ENCODE measurements at places on chromosomes 3 and 15. TPM values are rescaled to one million over a fixed set of nuclear protein-coding genes. Genes with fewer than 3 reads are reported as not detected.

Gene ATP13A4
- polyA plus RNA-seq, result 0.03 TPM

Gene KLF15
- polyA plus RNA-seq, result 0.24 TPM

Gene CSTA
- polyA plus RNA-seq, result 0.16 TPM

DNA sequence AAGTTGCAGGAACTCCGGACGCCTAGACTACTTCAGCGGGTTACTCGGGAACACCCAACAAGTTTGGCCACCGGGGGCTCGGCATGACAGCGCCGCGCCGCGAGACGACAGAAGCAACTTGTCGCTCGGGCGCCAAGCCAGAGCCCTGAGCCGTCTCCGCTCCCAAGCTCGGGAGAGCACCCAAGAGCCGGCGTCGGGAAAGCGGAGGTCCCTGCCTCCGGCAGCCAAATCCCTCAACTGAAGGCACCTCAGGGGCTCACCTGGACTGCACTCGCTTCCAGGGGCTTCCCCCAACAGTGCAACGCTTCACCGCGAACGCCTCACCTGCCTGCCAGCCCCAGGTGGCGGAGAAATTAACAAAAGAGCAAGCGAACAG lies 640 bp downstream of the MB21D2 start:
- DNase-seq, result no peak
- peaks cover 5% of the 10 kb centered on the region for H3K4me1 ChIP-seq
- no peaks in the 10 kb centered on the region for H3K27me3 ChIP-seq
- peak overlapping the region; percentile 79 for H3K4me3 ChIP-seq
- peak overlapping the region; percentile 91 for H3K27ac ChIP-seq

DNA sequence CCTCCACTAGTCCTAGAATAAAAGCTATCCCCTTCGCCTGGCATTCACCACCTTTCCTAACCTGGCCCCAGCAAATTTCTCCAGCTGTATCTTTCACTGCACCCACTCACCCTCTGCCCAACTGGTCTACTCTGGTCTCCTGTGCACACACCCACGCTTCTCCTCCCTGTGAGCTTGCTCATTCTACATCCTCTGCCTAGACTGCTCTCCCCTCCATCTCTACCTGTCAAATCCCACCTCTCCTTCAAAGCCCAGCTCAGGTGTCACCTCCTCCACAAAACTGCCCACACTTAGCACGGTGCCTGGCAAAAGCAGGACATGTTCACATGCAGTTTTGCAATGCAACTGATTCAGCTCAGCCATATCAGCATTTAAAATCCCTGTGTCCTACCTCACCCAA lies 45.8 kb upstream of the NTRK3 start:
- no peaks in the 10 kb centered on the region for H3K4me1 ChIP-seq
- no peak overlapping the region for H3K4me3 ChIP-seq
- no peak for DNase-seq
- no peaks in the 10 kb centered on the region for H3K27me3 ChIP-seq
- no peaks in the 10 kb centered on the region for H3K36me3 ChIP-seq

DNA sequence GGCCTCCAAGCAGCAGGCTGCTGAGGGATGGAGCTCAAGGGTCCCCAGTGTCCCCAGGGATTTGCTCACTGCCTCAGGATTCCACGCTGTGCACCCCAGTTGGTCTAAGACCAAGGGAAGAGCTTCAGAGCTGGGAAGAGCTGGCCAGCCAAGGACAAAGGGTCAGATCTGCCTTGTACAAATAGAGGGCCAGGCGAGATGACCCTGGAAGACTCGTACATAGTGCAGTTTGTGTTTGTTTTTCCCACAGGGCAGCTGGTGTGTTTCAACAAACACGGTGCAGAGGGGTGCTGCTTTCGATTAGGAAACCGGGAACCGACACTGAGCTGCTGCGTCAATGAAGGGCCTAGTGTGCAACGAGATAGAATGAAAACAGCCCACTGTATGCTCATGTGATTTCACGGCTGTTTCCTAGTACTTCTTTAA lies 56.1 kb upstream of the TRPM1 start:
- peaks cover 35% of the 10 kb centered on the region for H3K27me3 ChIP-seq
- no peak overlapping the region for H3K4me3 ChIP-seq
- DNase-seq, result no peak
- H3K27ac ChIP-seq, result no peak overlapping the region
- H3K4me1 ChIP-seq, result no peaks in the 10 kb centered on the region

DNA sequence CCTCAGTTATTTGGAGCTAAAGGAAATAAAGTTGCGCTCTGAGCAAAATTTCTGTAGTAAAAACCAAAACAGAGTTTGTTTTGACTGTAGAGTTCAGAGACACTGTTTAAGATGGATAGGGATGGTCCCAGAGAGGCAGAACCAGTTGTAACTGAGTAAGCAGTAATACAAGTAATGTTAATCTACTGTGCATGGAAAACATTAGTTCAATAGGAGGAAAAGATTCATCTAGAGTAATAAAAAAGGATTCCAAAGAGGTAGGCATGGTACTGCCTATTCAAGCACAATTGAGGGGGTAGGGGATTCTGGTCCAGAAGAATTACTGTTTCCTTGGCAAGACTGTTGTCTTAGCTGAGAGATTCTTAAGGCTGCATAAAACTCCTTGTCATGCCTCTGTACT lies 77.4 kb downstream of the RASA2 start:
- H3K27me3 ChIP-seq, result no peaks in the 10 kb centered on the region
- no peaks in the 10 kb centered on the region for H3K4me1 ChIP-seq
- no peak overlapping the region for H3K27ac ChIP-seq
- H3K36me3 ChIP-seq, result peaks cover 3% of the 10 kb centered on the region

- no peaks in the 10 kb centered on the region for H3K4me1 ChIP-seq
- no peak overlapping the region for H3K27ac ChIP-seq
- no peaks in the 10 kb centered on the region for H3K36me3 ChIP-seq
These were observed 43.5 kb upstream of the ETV5 start for GRCh38 chr3:186152361-186152798.

- DNase-seq, result no peak
- no peaks in the 10 kb centered on the region for H3K27me3 ChIP-seq
- H3K36me3 ChIP-seq, result no peaks in the 10 kb centered on the region
- no peak overlapping the region for H3K4me3 ChIP-seq
- H3K27ac ChIP-seq, result no peak overlapping the region
These were observed 96.6 kb downstream of the DNAJB8 start for GRCh38 chr3:128369881-128370642.

- no peak overlapping the region for H3K27ac ChIP-seq
- no peaks in the 10 kb centered on the region for H3K27me3 ChIP-seq
- no peak overlapping the region for H3K4me3 ChIP-seq
- H3K36me3 ChIP-seq, result no peaks in the 10 kb centered on the region
- DNase-seq, result peak; percentile 86
- H3K4me1 ChIP-seq, result peaks cover 2% of the 10 kb centered on the region
These were observed 14.4 kb downstream of the TM4SF1 start for GRCh38 chr3:149363053-149363452.

DNA sequence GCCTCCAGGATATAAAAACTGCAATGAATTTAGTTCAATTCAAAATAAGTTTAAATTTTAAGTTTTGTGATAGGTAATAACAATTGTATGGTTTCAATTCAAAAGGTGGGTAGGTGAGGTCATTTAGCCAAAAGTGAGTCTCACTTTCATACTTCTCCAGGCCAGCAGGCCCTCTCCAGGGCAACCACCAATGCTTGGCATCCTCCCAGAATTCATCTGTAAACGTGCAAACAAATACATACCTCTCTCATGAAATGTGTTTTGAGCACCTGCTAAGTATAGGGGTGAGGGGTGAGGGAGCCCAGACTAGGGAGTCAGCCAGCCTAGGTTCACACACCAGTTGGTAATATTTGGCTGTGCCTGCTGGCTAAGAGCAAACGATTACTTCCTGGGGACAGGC lies 22.0 kb upstream of the RBSN start:
- H3K4me3 ChIP-seq, result no peak overlapping the region
- no peaks in the 10 kb centered on the region for H3K36me3 ChIP-seq
- no peak overlapping the region for H3K27ac ChIP-seq
- no peaks in the 10 kb centered on the region for H3K4me1 ChIP-seq

GRCh38 chr3:138412821-138413551 lies 21.4 kb upstream of the ESYT3 start:
- no peak overlapping the region for H3K4me3 ChIP-seq
- H3K4me1 ChIP-seq, result peaks cover 6% of the 10 kb centered on the region
- DNase-seq, result peak; percentile 39

DNA sequence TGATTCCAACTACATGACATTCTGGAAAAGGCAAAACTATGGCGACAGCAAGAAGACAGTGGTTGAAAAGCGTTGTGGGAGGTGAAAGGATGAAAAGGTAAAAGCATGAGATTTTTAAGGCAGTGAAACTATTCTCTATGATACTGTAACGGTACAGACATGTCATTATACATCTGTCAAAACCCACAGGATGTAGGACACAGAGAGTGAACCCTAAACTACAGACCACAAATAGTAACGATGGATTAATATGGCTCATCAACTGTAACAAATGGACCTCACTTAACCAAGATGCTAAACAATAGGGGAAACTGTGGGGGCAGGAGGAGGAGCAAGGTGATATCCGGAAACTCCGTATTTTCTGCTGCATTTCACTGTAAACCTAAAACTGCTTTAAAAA lies 39.1 kb downstream of the MYO9A start:
- H3K36me3 ChIP-seq, result no peaks in the 10 kb centered on the region
- H3K27me3 ChIP-seq, result no peaks in the 10 kb centered on the region
- H3K4me1 ChIP-seq, result no peaks in the 10 kb centered on the region
- DNase-seq, result no peak
- no peak overlapping the region for H3K4me3 ChIP-seq

- H3K4me3 ChIP-seq, result no peak overlapping the region
- no peak overlapping the region for H3K27ac ChIP-seq
These were observed 1.6 kb downstream of the ANKRD63 start for GRCh38 chr15:40281057-40281800.

GRCh38 chr15:42130246-42130986 lies 26.0 kb downstream of the PLA2G4F start:
- no peak overlapping the region for H3K4me3 ChIP-seq
- DNase-seq, result no peak
- no peaks in the 10 kb centered on the region for H3K36me3 ChIP-seq
- H3K27me3 ChIP-seq, result peaks cover 40% of the 10 kb centered on the region

Data from IMR-90 (cell line).